Endothelial cell (in vitro differentiated cells): ENCODE measurements at places on chromosomes 11 and 22. TPM values are rescaled to one million over a fixed set of nuclear protein-coding genes. Genes with fewer than 3 reads are reported as not detected.
A peak's percentile ranks its signal among the peaks of the same experiment; 100 is the strongest.

GRCh38 chr11:69799582-69799981, 19.6 kb downstream of the FGF3 start:
- no peaks in the 10 kb centered on the region for H3K36me3 ChIP-seq
- no peak overlapping the region for H3K27ac ChIP-seq
- H3K4me1 ChIP-seq: no peaks in the 10 kb centered on the region
- DNase-seq: no peak
- peaks cover 1% of the 10 kb centered on the region for H3K27me3 ChIP-seq
- H3K4me3 ChIP-seq: no peak overlapping the region

DNA sequence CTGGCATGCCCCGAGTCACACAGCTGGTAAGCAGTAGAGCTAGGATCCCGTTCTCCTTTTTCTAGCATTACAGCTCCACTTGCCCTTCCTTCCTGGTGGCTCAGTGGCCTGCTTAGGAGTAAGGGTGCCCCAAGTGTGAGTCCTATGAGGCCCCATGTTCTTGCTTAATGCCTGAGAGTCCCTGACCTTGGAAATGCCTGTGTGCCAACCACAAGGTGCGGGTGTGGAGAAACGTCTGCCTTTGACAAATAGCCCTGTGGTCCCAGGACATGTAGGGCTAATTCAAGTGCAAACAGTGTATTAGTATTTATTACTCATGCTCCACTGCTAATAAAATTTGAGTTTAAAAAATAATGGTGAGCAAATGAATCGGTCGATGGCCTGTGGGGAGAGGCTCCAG, 18.4 kb downstream of the GRIK4 start:
- H3K27ac ChIP-seq: no peak overlapping the region
- DNase-seq: no peak
- H3K4me1 ChIP-seq: peaks cover 3% of the 10 kb centered on the region

Gene APOBEC3G
- 9.0 TPM for total RNA-seq

Gene SAA1
- not detected for total RNA-seq

Gene CRYBB2
- total RNA-seq: 1.9 TPM

GRCh38 chr11:76588455-76589325, 81.9 kb downstream of the LRRC32 start:
- H3K27me3 ChIP-seq: peaks cover 1% of the 10 kb centered on the region
- no peak overlapping the region for H3K4me3 ChIP-seq
- H3K36me3 ChIP-seq: no peaks in the 10 kb centered on the region
- peak overlapping the region; percentile 93 for H3K27ac ChIP-seq

DNA sequence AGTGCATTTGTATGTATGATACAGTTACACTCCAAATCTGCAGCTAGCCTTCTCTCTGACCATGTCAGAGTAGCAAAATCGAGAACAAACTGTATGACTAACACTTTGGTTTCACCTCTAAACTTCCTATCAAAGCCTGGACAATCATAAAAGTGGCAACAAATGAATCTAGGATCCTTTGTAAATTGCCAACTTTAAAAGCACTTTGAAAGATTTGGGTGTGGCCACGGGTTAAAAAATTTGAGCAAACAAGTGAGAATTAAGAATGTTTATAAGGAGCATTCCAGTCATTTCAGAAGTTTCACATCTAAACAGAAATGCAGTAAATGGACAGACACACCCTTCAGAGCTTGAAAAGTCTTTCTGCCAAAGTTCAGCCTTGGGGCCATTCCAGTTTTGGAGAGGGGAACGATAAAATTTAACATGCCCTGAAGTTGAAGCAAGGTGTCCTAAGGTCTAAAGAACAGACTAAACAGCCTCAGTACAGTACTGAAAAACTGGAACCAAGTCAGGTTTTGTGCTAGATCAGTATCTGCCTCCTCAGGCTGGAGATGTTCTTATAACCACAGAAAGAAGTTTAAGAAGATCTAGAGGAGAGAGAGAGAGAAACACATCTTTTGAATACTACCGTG, 181.9 kb upstream of the BDNF start:
- no peaks in the 10 kb centered on the region for H3K27me3 ChIP-seq
- H3K4me1 ChIP-seq: no peaks in the 10 kb centered on the region
- H3K4me3 ChIP-seq: no peak overlapping the region
- H3K36me3 ChIP-seq: no peaks in the 10 kb centered on the region
